Upper lobe of left lung (tissue), 6 donors: ENCODE measurements at places on chromosomes 7 and 10. TPM values are rescaled to one million over a fixed set of nuclear protein-coding genes. Genes with fewer than 3 reads are reported as not detected.

DNA sequence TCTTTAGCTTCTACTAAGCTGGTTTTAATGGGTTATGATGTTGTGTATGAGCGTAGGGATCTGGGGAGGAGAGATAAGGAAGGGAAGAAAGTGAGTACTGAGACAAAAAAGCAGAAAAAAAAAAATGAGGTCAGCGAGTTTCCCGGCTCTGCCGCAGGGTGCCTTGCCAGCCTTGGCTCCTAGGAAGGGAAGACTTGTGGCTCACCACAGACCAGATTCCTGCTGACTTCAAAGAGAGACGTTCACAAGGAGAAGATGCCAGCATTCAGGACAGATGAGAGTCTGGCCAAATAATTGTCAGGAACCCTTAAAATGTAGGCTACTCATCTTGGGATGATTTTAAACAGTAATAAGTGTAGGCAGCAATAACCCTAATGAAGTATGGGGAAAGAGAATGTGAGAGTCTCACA, 11.4 kb upstream of the FAS start:
- peaks cover 30% of the 10 kb centered on the region for H3K4me1 ChIP-seq
- no peak for DNase-seq
- H3K36me3 ChIP-seq = no peaks in the 10 kb centered on the region
- H3K4me3 ChIP-seq = no peak overlapping the region

The TMEM176B gene
- 30.7 TPM for total RNA-seq

GRCh38 chr10:128052696-128053095, 73.5 kb downstream of the MKI67 start:
- peaks cover 31% of the 10 kb centered on the region for H3K36me3 ChIP-seq
- peaks cover 23% of the 10 kb centered on the region for H3K4me1 ChIP-seq
- H3K4me3 ChIP-seq = no peak overlapping the region
- H3K27me3 ChIP-seq = no peaks in the 10 kb centered on the region

DNA sequence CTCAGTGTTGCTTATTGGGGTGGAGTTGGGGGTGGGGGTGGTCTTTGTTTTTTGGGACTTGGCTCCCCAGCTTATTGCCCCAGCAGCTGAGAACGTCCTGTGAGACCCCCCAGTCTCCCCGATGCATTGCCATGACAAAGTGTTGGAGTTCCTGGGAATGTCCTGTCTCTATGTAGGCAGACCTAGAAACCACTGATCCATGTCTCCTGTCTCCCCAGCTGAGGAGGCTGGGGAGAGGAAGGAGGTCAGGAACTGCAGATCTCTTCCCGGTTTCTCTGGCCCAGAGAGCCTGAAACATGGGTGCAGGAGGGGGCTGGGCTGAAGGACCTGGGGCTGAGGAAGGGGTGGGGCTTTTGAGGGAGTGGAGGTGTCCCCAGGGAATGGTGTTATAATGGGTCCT, 80.2 kb upstream of the GTF2IRD1 start:
- H3K36me3 ChIP-seq = no peaks in the 10 kb centered on the region
- no peak overlapping the region for H3K4me3 ChIP-seq
- H3K4me1 ChIP-seq = peaks cover 16% of the 10 kb centered on the region
- no peaks in the 10 kb centered on the region for H3K27me3 ChIP-seq

- H3K36me3 ChIP-seq = no peaks in the 10 kb centered on the region
- H3K4me3 ChIP-seq = no peak overlapping the region
- H3K4me1 ChIP-seq = no peaks in the 10 kb centered on the region
- no peak for DNase-seq
- no peaks in the 10 kb centered on the region for H3K27me3 ChIP-seq
- no peak overlapping the region for H3K27ac ChIP-seq
Measured at GRCh38 chr10:105964009-105964408, 1200.5 kb downstream of the SORCS1 start.

DNA sequence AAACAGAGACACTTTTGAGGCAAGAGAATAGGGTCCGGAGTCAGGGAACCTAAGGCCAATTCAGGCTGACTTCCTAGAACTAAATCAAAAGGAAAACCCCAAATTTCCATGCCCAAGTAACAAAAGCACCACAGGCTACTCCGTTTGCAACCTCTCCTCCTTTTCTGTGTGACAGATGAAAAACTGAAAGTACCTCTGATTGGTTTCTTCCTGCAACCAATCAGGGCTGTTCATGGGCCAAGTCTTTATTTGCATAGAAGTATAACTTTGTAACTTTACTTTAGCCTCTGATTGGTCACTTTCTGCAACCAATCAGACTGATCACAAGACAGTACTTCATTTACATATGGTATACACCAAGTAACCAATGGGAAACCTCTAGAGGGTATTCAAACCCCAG, 239.9 kb upstream of the KCND2 start:
- H3K4me3 ChIP-seq = no peak overlapping the region
- no peaks in the 10 kb centered on the region for H3K4me1 ChIP-seq
- H3K36me3 ChIP-seq = no peaks in the 10 kb centered on the region
- no peaks in the 10 kb centered on the region for H3K27me3 ChIP-seq
- H3K27ac ChIP-seq = no peak overlapping the region
- DNase-seq = no peak

The ITGA8 gene
- 18.2 TPM for total RNA-seq

The TRIM50 gene
- 0.13 TPM for total RNA-seq

The IGF2BP3 gene
- not detected for total RNA-seq

- no peaks in the 10 kb centered on the region for H3K36me3 ChIP-seq
- no peak for DNase-seq
- H3K27ac ChIP-seq = no peak overlapping the region
Measured at GRCh38 chr7:78232806-78233205, 434.2 kb downstream of the PHTF2 start.

The TTYH3 gene
- 53.3 TPM for total RNA-seq

The OR6V1 gene
- not detected for total RNA-seq

- H3K27me3 ChIP-seq = no peaks in the 10 kb centered on the region
- DNase-seq = no peak
- H3K4me1 ChIP-seq = peaks cover 19% of the 10 kb centered on the region
- H3K4me3 ChIP-seq = no peak overlapping the region
- H3K27ac ChIP-seq = peak overlapping the region; percentile 92
Measured at GRCh38 chr10:58384095-58384494, 1.1 kb upstream of the TFAM start.

DNA sequence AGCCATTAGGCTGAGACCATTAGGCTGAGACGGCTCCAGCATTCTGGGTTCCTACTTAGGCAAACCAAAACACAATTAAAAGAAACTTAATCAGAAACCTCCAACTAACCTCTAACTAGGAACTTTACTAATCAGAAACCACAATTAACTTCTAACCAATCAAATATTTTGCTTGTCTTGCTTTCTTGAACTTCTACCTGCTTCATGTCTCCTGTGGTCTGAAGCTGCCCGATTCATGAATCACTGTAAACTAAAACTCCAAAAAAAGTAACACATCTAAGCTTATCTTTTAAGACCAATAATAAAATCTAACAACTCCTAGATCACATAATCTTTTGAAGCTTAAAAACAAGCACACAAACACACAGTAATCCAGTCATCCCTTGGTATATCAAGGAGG, 76.1 kb downstream of the PDSS1 start:
- no peaks in the 10 kb centered on the region for H3K36me3 ChIP-seq
- no peak for DNase-seq
- H3K27ac ChIP-seq = no peak overlapping the region
- peaks cover under 1% of the 10 kb centered on the region for H3K4me1 ChIP-seq

The FZD8 gene
- 22.1 TPM for total RNA-seq

GRCh38 chr10:3740157-3740871, 44.7 kb downstream of the KLF6 start:
- H3K36me3 ChIP-seq = no peaks in the 10 kb centered on the region
- H3K27ac ChIP-seq = peak overlapping the region; percentile 19
- no peak overlapping the region for H3K4me3 ChIP-seq
- H3K27me3 ChIP-seq = no peaks in the 10 kb centered on the region

- no peak for DNase-seq
- H3K36me3 ChIP-seq = no peaks in the 10 kb centered on the region
- H3K4me1 ChIP-seq = no peaks in the 10 kb centered on the region
- H3K27me3 ChIP-seq = no peaks in the 10 kb centered on the region
- H3K4me3 ChIP-seq = no peak within 1 kb of the TSS
Measured at GRCh38 chr7:144048648-144049047, at the start of gene OR2A5. Gene OR2A5 (plus strand): TSS chr7:144048948. CDS start chr7:144050402, 1,454 bp downstream.

DNA sequence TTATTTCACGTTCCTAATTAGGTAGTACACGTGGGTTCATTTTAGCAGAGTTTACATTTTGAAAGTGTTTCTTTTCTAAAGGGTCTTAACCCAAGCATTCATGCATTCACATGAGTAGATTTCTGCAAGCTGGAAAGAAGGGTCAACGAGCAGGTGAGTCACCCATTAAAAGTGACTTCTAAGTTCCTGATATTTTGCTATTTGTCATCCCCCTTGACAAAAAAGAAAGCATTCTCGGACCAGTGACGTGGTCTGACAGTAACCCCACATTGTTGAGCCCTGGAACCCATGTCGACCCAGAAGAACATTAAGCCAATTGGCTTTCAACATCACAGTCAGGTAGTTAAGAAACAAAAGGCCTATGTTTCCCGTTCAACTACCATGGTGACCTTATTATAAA, 49.6 kb downstream of the ABCB5 start:
- H3K27me3 ChIP-seq = no peaks in the 10 kb centered on the region
- no peak overlapping the region for H3K27ac ChIP-seq
- DNase-seq = no peak
- no peaks in the 10 kb centered on the region for H3K36me3 ChIP-seq

The GPR15LG gene
- not detected for total RNA-seq

- peak overlapping the region; percentile 80 for H3K4me3 ChIP-seq
- H3K4me1 ChIP-seq = peaks cover 34% of the 10 kb centered on the region
- peaks cover 42% of the 10 kb centered on the region for H3K36me3 ChIP-seq
- peak overlapping the region; percentile 96 for H3K27ac ChIP-seq
- no peaks in the 10 kb centered on the region for H3K27me3 ChIP-seq
- peak; percentile 89 for DNase-seq
Measured at GRCh38 chr10:73771722-73772280, 10.0 kb upstream of the CHCHD1 start.

GRCh38 chr10:112213098-112213823, 29.7 kb upstream of the GPAM start:
- no peaks in the 10 kb centered on the region for H3K36me3 ChIP-seq
- no peaks in the 10 kb centered on the region for H3K4me1 ChIP-seq
- H3K4me3 ChIP-seq = no peak overlapping the region
- no peak for DNase-seq
- no peaks in the 10 kb centered on the region for H3K27me3 ChIP-seq

- H3K4me3 ChIP-seq = no peak overlapping the region
- no peaks in the 10 kb centered on the region for H3K4me1 ChIP-seq
- H3K27ac ChIP-seq = no peak overlapping the region
- no peaks in the 10 kb centered on the region for H3K27me3 ChIP-seq
- H3K36me3 ChIP-seq = no peaks in the 10 kb centered on the region
Measured at GRCh38 chr10:15585303-15585715, 134.4 kb downstream of the ITGA8 start.

- no peaks in the 10 kb centered on the region for H3K27me3 ChIP-seq
- no peaks in the 10 kb centered on the region for H3K4me1 ChIP-seq
- H3K36me3 ChIP-seq = no peaks in the 10 kb centered on the region
- no peak overlapping the region for H3K4me3 ChIP-seq
- no peak overlapping the region for H3K27ac ChIP-seq
Measured at GRCh38 chr7:22846961-22847360, 24.3 kb upstream of the TOMM7 start.

The OR2A42 gene
- not detected for total RNA-seq

The STRIP2 gene
- 4.5 TPM for total RNA-seq

- no peak overlapping the region for H3K4me3 ChIP-seq
- H3K27ac ChIP-seq = no peak overlapping the region
- DNase-seq = no peak
- no peaks in the 10 kb centered on the region for H3K27me3 ChIP-seq
Measured at GRCh38 chr10:4436103-4436502, 389.9 kb upstream of the AKR1E2 start.

The WASHC2A gene
- total RNA-seq = 79.6 TPM

- no peak for DNase-seq
- H3K27me3 ChIP-seq = no peaks in the 10 kb centered on the region
- H3K27ac ChIP-seq = no peak overlapping the region
- H3K36me3 ChIP-seq = peaks cover 3% of the 10 kb centered on the region
- H3K4me3 ChIP-seq = no peak overlapping the region
Measured at GRCh38 chr7:43954524-43955228, 28.4 kb downstream of the UBE2D4 start.

- H3K27me3 ChIP-seq = no peaks in the 10 kb centered on the region
- peaks cover 35% of the 10 kb centered on the region for H3K4me1 ChIP-seq
- H3K27ac ChIP-seq = peak overlapping the region; percentile 16
- DNase-seq = no peak
- H3K36me3 ChIP-seq = no peaks in the 10 kb centered on the region
- no peak overlapping the region for H3K4me3 ChIP-seq
Measured at GRCh38 chr10:95315509-95315908, 24.7 kb upstream of the PDLIM1 start.

DNA sequence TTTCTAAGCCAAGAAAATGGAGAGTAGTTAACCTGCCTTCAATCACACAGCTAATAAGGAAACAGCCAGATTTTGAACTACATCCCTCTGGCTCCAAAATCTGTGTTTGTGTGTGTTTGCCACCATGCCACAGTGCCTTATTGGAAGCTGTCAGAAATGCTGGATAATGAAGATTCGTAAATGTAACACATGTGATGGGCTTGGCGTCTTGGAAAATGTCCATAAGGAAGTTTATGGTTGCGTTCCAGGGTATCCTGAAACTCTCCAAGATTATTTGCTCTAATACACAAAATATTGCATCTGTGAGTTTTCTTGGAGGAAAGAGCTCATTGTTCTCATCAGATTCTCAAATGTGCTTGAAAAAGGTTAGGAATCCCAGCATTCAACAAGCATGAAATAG, 22.7 kb downstream of the MYOF start:
- H3K27me3 ChIP-seq = no peaks in the 10 kb centered on the region
- H3K4me1 ChIP-seq = peaks cover 57% of the 10 kb centered on the region
- no peak overlapping the region for H3K4me3 ChIP-seq

The PRSS37 gene
- total RNA-seq = not detected
